AG09319 (cell line): ENCODE measurements at places on chromosomes 1 and 21.

- DNase-seq: no peak
Measured at GRCh38 chr1:4023678-4024077, 123.6 kb upstream of the C1orf174 start.

DNA sequence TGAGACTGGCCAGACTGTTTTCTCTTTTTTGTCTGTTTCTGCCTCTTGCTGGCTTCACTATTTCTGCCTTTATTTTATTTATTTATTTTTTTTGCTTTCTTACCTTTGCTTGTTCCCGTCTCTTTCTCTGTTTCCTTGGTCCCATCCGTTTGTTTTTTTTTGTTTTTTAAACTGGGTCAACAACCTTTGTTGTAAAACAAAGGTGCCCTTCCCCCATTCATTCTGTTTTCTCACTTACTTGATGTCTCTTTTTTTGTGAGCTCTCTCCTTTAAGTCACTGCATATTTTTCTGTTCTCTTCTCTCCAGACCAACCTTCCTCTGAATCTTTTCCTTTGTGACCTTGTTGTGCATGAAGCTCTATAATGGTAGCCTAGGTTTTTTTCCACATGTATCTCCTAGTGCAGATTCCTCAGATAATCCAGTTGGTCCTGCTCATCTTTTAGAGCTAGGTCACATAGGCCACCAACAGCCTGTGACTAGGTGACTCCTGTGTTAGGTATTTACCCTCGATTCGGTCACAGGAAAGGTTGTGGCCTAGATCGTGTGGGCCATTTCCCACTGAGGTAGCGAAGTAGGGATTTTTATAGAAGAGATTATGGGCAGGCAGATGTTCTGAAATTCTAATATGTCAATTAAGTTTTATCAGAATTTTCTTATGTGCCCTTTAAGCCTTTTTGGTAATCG lies 15.9 kb downstream of the GNAI3 start:
- DNase-seq: no peak

DNA sequence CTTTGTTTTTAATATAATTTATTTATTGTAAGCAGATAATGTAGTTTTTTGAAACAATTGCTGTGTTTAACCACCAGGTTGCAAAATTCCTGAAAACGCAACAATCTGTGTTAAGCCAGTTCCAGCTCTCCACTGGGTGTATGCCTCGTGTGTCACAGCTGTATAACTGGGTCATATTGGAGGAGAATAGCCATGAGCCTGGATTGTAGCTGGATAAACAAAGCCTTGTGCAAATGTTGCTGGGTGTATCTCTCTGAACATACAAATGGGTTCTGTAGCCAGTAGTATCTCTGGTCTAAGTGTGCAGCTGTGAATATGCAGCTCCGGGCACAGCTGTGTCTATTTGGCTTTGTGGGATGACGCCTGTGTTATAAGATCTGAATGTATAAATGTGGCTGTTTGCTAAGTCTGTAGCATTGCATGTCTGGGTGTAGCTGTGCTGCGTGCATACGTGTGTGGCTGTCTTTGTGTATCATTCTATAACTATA lies 2.8 kb downstream of the TCEA3 start:
- DNase-seq: no peak

GRCh38 chr1:21752186-21752585 lies 30.8 kb downstream of the USP48 start:
- no peak for DNase-seq

GRCh38 chr1:188782220-188782841 lies 1695.3 kb downstream of the BRINP3 start:
- DNase-seq: no peak

- no peak for DNase-seq
Measured at GRCh38 chr1:207221934-207222351, 99.5 kb upstream of the CD55 start.

DNA sequence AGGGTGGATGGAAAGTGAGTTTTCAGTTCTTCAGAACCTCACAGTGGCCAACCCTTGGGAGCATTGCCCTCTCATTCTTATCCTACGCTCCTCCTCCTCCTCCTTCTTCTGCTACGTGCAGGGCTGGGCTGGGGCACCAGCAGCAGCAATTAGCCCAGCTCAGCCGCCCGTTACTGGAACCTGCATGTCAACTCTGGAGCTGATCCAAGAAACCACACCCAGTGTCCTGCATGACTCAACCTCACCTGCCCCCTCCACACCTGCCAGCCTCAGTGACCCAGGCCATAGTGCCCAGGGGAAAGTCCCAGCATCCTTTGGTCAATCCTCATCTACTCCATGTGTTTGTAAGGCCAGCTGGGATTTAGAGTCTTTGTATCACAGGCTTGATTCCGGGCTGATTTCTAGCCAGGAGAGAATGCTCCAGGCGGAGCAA lies 12.6 kb downstream of the ELF3 start:
- no peak for DNase-seq

GRCh38 chr1:247386687-247387086 lies 29.3 kb upstream of the NLRP3 start:
- no peak for DNase-seq

GRCh38 chr1:119924948-119925898 lies 28.9 kb upstream of the ADAM30 start:
- no peak for DNase-seq

- DNase-seq: no peak
Measured at GRCh38 chr1:117594261-117594990, 11.4 kb upstream of the TENT5C start.

DNA sequence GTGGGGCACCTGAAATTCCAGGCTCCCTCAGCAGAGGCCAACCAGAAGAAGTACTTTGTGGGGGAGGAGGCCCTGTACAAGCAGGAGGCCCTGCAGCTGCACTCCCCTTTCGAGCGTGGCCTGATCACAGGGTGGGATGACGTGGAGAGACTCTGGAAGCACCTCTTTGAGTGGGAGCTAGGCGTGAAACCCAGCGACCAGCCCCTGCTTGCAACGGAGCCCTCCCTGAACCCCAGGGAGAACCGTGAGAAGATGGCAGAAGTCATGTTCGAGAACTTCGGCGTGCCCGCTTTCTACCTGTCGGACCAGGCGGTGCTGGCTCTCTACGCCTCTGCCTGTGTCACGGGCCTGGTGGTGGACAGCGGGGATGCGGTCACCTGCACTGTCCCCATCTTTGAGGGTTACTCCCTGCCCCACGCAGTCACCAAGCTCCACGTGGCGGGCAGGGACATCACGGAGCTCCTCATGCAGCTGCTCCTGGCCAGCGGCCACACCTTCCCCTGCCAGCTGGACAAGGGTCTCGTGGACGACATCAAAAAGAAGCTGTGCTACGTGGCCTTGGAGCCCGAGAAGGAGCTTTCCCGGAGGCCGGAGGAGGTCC lies 634 bp downstream of the ACTRT2 start:
- no peak for DNase-seq

GRCh38 chr21:34154878-34155277 lies 81.5 kb downstream of the MRPS6 start:
- no peak for DNase-seq

DNA sequence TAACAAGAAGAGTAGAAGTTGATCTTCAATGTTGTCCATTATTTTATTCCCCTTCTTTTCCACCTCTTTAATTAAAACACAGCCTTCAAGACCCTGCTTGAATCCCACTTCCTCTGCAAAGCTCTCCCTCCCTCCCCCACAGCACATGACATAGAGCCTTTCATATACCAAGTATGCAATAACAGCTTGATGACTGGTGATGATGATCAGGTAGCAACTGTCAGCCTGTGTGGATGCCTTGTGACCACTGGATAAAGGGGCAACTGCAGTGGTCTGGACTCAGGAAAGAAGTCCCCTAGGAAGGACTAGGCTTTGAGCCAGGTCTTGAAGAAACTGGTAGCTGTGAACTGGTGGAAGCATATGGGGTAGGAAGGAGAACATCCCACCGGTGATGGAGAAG lies 53.8 kb upstream of the PRDX6 start:
- no peak for DNase-seq

- DNase-seq: no peak
Measured at GRCh38 chr1:65896721-65897120, 104.0 kb downstream of the PDE4B start.

DNA sequence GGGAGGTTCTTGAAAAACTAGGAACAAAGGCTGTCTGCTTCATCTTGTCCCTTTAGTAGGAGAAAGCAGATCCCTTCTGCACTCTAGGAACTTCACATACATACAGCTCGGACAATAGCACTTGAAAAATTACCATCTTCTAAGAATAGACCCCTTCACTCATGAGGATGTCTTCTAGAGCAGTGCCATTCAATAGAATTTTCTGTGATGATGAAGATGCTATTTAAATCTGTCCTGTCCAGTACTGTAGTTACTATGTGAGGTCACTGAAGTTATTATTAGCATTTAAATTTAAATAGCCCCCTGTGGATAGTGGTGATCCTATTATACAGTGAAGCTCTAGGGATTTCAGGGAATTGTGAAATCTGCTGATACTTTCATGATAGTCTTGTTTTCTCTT lies 46.4 kb upstream of the RAB3GAP2 start:
- DNase-seq: no peak

GRCh38 chr1:43365678-43366077 lies 2.1 kb downstream of the ELOVL1 start:
- DNase-seq: no peak

GRCh38 chr1:145845514-145846161 lies at the start of gene NUDT17:
Gene NUDT17, plus strand, starts transcription at chr1:145845630. Its CDS starts 11 bp downstream, at chr1:145845641.
- no peak for DNase-seq

- no peak for DNase-seq
Measured at GRCh38 chr1:23416964-23417363, 7.6 kb downstream of the TCEA3 start.

DNA sequence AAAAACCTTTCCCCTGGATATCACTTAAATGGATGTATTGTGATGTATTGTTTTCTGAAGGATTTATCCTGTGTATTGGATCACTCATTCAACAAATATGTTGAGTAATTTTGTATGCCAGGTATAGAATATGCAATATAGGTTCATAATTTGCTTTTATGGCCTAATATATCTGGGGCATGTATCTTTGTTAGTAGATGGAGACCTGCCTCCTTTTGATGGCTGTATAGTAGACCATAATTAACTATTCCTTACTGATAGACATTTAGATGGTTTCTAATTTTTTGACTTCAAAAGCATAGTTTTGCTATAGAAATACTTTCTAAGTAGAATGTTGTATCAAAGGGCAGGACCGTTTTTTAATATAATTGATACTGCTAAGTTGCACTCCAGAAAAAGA lies 8.6 kb downstream of the RBBP4 start:
- DNase-seq: no peak

- no peak for DNase-seq
Measured at GRCh38 chr1:159011751-159012150, 2.0 kb downstream of the IFI16 start.

DNA sequence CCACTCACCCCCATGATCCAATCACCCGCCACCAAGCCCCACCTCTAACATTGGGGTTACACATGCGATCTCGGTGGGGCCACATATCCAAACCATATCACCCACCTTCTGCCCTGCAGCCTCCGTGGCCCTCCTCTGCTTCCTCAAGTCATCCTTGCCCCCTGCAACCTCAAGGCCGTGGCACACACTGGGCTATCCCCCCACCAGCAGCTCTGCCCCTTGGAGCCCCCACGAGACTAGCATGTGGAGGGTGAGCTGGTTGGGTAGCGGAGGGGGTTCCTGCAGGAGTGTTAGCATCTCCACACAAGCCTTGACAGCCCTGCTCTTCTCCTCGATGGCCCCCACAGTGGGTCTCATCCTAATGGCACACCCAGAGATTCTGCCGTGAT lies 100.8 kb downstream of the TOMM20 start:
- DNase-seq: no peak

GRCh38 chr1:203371288-203371687 lies 20.4 kb upstream of the FMOD start:
- DNase-seq: no peak
